Stimulated activated CD8-positive, alpha-beta memory T cell treated with anti-CD3 and anti-CD28 coated beads, Interleukin-2, amount 100 ng/mL, for 1 hour (primary cell): ENCODE measurements at places on chromosomes 11 and 22.

DNA sequence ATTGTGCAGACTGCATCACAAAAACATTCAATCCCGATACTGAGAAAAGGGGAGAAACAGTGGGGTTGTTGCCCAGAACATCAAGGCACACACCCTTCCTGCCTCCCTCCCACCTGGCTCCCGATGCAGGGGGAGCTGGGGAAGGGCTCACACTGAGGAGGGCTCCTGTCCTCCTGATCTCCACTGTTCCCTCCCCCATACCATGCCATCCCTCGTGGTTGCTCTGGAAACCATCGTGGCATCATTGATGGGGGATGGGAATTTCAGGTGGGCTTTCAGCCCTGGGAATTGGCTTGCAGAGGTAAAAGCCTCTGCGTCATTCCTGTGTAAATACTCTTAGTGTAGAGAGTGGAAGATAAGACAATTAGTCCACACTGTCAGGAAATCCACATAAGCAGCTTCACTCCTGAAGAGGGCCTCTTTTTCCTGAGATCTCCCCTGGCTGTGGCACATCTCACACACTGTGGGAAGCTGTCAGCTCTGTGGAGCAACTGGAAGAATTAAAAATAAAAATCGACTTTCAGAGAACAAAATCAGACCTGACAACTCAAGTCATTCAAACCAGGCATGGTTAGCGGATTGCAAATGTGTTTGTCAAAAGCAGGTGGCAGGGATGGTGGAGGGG lies 176.0 kb downstream of the CHST1 start:
- DNase-seq: no peak

DNA sequence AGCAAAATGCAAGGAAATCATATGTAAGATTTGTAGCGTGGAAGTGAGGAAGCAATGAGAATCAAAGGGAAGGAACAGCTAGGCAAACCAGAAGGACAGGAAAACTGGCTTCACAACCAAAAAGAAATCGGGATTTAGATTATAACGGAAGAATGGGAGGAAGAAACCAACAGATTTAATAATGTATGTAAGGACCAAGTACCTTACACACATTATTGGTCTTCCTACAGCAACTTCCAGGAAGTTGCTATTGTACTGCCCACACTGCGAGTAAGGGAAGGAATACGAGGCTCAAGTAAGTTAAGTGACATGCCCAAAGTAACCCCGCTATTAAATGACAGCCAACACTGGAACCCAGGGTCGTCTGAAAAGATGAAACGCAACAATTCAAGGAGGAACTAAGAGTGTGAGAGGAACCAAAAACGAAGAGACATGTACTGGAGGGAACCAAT lies 473 bp downstream of the TXN2 start:
- no peak for DNase-seq

DNA sequence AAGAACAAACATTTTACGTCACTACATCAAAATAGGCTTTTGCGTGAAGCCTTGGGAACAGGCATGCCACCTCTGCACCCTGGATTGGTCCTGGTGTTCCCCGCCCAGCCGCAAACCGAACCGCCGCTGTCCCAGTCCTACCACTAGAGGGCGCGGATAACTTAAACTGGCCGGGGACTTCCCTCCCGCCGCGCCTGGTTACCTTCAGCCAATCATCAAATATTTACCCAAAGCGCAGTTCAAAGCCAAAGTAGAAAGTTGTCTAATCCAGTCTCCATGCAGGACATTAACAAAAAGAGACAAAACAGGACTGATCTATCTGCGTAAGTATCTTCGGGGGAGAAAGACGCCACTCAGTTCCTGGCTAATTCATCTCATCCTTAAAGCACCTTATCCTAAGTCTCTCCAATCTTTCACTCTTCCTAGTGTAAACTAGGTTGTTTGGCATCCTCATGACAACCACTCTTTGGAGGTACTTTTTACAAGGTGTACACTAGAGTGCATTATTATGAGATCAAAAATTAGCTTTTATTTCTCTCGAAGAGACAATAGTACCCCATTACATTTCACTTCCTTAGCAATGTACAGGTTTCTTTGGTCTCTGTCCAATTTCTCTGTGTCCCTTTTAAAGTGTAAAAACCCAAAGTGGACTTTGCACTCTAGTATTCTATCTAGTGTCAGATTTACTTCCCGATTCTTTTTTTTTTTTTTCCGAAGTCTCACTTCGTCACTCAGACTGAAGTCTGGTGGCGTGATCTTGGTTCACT lies 3.9 kb upstream of the CRY2 start:
- DNase-seq: peak; percentile 71

DNA sequence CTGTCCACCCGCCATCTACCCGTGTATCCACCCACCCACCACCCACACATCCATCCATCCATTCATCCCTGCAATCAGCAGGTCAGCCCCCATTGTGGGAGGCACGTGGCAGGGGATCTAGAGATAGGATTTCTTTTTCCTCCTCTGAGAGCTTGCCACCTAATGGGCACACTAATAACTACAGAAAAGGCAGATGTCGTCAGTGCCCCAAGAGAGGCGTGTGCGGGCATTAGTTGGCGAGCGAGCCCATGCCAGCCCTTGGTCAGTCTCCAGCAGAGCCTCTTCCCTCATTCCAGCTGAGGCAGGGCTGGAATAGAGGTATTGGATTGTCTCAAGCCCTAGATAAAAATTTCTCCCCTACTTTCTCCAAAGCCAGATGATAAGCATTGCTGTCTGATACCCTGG lies 9.7 kb downstream of the USP2 start:
- no peak for DNase-seq

- DNase-seq: no peak
Observed at GRCh38 chr11:98568013-98568412, 452.7 kb upstream of the CNTN5 start.

- no peak for DNase-seq
Observed at GRCh38 chr11:60847281-60847680, 5.4 kb downstream of the CCDC86 start.

DNA sequence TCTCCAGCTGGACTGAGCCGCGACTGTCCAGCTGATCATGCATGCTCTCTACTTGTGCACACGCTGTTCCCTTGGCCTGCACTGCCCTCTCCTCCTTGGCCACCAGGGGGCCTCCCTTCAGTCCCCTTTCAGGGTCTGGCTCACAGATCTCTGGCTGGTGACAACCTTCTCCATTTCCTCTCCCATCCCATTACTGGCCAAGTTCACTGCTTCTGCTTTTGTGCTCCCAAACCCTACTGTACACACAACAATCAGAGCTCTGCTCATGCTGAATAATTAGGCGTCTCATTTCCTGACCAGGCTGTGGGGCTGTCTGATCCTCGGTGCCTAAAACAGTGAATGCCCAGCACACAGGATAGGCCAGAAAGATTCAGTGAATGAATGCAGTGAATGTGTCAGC lies 224.0 kb upstream of the NARS2 start:
- DNase-seq: no peak

DNA sequence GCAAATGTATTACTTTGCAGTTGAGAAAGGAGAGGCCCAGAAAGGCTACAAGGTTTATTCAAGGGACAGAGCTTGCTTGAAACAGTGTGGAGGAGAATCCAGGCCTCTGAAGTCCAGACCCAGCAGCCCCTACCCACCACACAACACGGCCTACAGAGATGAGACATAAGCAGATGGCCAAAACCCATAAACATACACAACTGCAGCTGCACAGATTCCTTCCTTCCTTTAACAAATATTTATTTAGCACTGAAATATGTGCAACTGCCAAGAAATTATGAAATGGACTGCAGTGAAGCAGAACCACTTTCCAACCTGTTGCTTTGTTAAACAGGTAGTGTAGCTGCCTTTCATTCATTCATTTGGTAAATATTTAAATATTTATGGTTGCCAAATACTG lies 122.3 kb downstream of the SPATA19 start:
- DNase-seq: no peak

- DNase-seq: no peak
Observed at GRCh38 chr11:2091786-2092463, 47.3 kb downstream of the IGF2 start.

DNA sequence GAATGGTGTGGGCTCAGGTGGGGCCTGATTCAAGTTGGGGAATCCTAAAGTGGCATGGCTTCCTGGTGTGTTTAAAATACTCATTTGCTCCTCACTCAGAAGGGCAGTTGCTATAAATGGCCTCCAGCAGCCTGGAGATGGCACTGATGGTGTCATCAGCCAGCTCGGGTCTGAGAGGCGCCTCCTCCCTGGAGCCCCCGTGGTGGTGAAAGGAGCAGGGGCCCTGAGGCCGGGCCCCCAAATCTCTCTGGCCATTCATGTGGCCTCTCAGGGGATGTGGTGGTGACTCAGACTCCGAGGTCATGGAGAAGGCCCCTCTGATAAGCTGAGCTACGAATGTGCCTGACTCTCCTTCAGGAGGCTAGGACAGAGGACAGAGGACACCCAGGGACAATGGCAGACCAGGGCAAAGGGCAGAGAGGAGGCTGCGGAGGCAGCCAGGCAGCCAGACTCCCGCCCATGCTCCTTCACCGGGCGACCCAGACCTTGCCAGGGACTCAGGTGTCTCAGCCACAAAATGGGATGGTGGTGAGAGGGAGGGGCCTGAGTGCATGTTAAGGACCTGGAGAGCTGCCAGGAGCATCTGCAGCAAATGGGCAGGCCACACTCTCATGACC lies 129.2 kb downstream of the CTTN start:
- no peak for DNase-seq

DNA sequence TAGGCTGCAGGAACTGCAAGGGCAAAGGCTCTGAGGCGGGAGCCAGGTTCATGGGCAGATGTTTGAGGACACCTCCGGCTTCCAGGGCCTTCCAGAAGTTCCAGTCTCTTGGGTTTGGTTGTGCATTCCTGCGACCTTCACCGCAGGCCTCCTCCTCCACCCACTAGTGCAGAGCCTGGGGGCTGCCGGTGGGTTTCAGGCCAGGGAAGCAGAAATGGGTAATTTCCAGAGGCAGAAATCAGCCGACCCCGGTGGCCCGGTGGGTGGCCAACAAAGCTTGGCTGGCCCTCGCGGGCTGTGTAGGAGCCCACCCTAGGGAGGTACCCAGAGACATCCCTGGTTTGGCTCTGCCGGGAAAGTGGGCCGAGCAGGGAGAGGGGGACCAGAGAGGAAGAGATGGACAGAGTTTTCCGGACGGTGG lies 417 bp upstream of the PHETA2 start:
- no peak for DNase-seq

- no peak for DNase-seq
Observed at GRCh38 chr11:94897330-94897768, 76.0 kb downstream of the CWC15 start.

GRCh38 chr11:723120-723883 lies 17.3 kb downstream of the EPS8L2 start:
- DNase-seq: peak; percentile 33

- no peak for DNase-seq
Observed at GRCh38 chr22:50032941-50033601, 20.5 kb upstream of the IL17REL start.

DNA sequence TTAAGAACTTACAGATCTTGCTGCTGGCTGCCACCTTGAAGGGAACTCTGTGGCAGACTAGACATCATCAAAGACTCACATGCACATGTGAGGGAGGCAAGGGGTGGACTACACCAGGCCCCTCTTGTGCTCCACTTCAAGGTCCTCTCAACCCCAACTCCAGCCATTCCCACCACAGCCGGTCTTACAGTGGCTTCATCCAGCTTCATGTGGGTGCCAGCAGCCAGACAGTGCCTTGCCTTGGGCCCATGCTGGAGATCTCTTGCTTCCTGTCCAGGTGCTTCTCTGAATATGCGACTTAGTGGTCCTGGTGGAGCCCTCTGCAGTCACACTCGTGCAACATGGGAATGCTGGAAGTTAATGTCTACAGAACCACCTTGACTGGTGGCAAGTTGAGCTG lies 44.6 kb upstream of the WNT7B start:
- DNase-seq: no peak

DNA sequence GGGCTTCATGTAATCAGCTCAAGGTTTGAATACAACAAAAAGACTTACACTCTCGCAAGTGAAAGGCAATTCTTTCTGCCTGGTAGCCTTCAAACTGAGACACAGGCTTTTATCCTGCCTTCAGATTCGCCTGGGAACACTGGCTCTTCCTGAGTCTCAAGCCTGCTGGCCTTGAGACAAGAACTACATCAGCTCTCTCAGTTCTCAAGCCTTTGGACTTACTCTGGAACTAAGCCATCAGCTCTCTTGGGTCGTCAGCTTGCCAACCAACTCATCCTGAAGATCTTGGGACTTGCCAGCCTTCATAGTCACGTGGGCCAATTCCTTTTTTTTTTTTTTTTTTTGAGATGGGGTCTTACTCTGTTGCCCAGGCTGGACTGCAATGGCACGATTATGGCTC lies 35.7 kb upstream of the LRRC10B start:
- no peak for DNase-seq

- DNase-seq: no peak
Observed at GRCh38 chr11:34179026-34179675, 73.7 kb downstream of the NAT10 start.

GRCh38 chr11:96215110-96215782 lies 127.7 kb downstream of the MAML2 start:
- DNase-seq: no peak

- DNase-seq: no peak
Observed at GRCh38 chr22:45399712-45400445, 13.5 kb downstream of the SMC1B start.

- DNase-seq: no peak
Observed at GRCh38 chr11:72924568-72925190, 110.5 kb downstream of the ATG16L2 start.

DNA sequence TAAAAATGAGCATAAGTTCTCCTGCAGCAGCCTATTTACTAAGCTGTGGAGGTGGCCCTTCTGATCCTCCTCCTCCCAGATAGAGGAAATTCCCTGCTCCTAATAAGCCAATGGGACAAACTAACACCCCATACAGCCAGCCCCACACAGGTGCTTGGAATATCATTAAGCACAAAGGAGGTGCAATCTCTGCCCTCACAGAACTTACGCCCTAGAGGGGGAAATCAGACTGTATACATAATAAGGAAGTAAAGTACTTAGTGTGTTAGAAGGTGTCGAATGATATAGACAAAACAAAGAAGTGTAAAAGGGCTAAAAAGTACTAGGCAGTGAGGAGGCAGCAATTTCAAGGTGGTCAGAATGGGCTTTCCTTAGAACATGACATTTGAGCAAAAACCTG lies 5.8 kb downstream of the MS4A12 start:
- no peak for DNase-seq

GRCh38 chr11:100851147-100851546 lies 164.1 kb downstream of the ARHGAP42 start:
- DNase-seq: no peak

DNA sequence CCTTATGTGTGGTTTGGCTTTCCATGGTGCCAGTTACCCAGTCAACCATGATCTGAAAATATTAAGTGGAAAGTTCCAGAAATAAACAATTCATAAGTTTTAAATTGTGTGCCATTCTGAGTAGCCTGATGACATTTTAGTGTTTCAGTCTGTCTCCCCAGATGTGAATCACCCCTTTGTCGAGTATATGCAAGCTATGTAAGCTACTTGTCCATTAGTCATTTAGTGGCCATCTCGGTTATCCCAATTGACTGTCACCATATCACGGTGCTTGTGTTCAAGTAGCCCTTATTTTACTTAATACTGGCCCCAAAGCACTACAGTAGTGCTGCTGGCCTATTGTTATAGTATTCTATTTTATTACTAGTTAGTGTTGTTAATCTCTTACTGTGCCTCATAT lies 44.9 kb downstream of the ATG16L2 start:
- DNase-seq: no peak

- no peak for DNase-seq
Observed at GRCh38 chr11:17386331-17387084, 2.0 kb downstream of the KCNJ11 start.
